SW 1271 (cell line): ENCODE measurements at places on chromosomes 1 and 21.

DNA sequence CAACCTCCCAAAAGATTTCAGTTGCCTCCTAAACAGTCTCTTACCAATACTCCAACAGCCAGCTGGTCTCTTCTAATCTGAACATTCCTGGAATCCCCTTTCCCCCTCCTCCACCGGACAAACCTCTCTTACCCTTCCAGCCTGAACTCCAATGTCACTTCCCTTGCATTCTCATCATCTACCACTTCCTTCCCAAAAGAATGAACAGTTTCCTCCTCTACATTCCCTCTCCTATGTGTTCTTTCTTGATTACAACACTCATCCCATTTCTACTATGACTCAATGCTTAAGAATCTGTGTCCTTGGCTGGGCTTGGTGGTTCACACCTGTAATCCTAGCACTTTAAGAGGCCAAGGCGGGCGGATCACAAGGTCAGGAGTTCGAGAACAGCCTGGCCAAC lies 417.1 kb downstream of the SETD4 start:
- DNase-seq: no peak

DNA sequence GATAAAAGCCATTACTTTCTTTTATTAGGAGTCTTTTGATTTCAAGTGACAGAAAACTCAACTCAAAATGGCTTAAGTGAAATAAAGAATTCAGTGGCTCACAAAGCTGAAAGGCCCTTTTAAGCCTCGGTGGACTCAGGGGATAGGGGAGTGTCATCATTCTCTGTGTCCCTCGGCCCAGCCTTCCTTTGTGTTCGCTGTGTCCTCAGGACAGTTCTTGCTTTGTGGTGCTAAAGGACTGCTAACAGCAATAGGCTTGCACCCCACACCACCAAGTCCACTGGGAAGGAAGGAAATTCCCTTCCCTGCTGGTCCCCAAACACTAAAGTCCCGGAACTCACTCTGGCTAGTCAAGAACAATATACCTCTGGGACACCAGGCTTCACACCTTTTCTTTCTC lies 129.2 kb downstream of the NTPCR start:
- no peak for DNase-seq

- no peak for DNase-seq
These were observed 34.1 kb downstream of the EGLN1 start for GRCh38 chr1:231387770-231388669.

- DNase-seq: no peak
These were observed 43.8 kb downstream of the CAPN2 start for GRCh38 chr1:223755992-223756775.

DNA sequence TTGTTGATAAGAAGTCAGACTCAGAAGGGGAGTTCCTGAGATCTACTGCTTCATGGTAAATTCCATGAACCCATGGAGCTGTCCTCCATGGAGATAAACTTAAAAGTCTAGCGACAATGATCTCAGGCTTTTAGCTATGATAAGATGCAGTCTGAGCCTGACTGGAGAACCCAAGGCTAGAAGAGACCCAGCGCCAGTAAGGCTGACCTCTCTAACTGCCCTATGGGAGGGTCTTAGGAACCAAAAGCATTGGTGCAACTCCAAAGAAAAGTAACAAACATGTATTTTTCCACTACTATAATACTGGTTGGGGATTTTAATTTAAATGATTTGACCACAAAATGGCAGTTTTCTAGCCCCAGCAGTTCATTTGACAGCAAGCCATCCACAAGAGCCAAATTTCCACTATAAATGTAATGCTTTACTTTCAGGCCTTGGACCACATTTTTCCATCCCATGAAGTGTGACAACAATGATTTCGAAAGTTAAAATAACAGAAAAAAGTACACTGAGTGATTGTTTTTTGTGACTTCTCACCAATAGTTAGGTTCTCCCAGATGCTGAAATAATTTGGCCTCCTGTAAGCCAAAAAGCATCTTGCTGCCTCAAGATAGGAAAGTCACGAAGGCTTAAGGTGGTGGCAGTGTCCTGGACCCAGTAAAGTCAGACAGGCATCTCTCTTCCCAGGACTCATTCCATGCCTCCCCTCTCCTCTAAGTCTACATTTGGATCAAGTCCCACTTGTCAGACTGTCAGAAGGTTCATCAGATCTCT lies 43.1 kb upstream of the EXOSC10 start:
- no peak for DNase-seq

GRCh38 chr1:179081687-179082332 lies at the start of gene TOR3A:
TSS of gene TOR3A (plus strand) at chr1:179082070. CDS start at chr1:179082129, 59 bp downstream.
- no peak for DNase-seq

GRCh38 chr1:19859876-19860275 lies 22.3 kb upstream of the OTUD3 start:
- DNase-seq: no peak

- no peak for DNase-seq
These were observed 145.4 kb downstream of the SLC45A1 start for GRCh38 chr1:8463144-8463927.

DNA sequence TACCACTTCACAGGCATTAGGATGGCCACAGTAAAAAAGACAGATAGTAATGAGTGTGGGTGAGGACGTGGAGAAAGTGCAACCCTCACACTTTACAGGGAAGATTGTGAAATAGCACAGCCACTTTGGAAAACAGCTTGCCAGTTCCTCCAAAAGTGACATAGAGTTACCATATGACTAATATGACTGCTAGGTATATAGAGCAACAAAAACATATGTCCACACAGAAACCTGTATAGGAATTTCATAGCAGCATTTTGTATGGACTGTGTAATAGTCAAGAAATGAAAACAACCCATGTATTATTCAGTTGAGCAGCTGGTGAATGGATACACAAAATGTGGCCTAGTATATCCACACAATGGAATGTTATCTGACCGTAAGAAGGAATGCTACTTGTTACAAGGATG lies 30.4 kb upstream of the LBR start:
- no peak for DNase-seq

- DNase-seq: no peak
These were observed 149.6 kb downstream of the CYYR1 start for GRCh38 chr21:26423511-26423910.

DNA sequence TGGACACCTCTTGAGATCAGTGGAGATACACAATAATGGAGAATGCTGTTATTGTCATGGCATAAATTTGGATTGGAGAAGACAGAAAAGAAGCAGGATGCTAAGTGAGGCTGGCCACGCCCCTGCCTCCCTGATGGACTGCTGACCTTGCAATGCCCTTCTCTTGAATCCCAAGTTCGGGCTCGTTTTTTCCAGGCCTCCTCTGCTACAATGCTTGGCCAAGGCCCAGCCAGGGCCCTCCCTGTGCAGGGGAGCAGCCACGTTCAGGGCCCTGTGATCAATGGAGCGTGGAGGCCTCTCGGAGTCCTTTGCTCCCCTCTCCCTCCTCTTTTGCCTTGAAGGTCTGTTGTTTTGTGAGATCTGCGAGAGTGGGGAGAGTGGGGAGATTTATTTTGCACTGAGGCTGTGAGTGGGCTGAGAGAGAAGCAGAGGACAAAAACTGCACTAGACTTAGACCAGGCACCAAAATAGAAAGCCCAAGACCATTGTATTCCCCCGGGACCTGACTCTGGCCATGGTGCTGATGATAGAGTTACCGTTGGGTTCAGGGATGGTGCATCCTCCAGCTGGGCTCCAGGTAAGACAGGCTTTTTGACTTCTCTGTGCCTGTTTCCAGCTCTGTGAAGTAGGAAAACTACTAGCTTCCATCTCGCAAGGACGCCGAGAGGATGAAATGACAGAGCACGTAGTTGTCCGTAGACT lies 268.6 kb downstream of the KAZN start:
- DNase-seq: no peak

DNA sequence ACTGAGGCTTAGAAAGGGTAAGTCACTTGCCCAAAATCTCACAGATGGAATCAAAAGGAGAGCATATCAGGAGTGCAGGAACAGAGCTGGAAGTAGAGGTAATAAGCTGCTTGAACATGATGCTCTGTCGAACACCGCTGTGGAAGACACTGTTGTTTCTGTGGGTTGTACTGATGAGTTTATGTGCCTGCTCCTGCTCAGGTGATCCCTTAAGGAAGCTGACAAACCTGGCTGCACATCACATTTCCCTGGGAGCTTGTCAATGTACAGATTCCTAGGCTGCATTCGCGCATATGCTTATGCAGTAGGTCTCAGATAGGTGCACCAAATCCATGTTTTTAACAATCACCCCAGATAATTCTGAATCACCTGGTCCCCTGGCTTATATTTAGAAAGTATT lies 79.7 kb downstream of the ZNF326 start:
- DNase-seq: no peak

DNA sequence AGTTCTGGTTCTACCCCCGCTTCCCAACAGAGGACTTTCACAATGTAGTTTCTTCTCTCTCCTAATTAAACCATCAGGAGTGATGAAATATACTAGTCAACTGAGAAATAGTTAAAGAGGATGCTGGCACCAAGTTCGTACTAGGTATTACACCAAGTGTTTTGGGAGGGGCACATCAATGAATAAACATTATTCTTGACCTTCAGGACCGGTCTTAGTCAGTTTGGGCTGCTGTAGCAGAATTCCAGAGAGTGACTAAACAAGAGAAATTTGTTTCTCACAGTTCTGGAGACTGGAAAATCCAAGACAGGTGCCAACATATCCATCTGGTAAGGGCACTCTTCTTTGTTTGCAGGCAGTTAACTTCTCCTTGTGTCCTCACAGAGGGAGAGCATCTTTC lies 103.8 kb downstream of the SPATA17 start:
- no peak for DNase-seq

GRCh38 chr1:198845851-198846250 lies 207.0 kb downstream of the PTPRC start:
- no peak for DNase-seq

- DNase-seq: no peak
These were observed 390.9 kb upstream of the ADGRL2 start for GRCh38 chr1:81409780-81410274.

DNA sequence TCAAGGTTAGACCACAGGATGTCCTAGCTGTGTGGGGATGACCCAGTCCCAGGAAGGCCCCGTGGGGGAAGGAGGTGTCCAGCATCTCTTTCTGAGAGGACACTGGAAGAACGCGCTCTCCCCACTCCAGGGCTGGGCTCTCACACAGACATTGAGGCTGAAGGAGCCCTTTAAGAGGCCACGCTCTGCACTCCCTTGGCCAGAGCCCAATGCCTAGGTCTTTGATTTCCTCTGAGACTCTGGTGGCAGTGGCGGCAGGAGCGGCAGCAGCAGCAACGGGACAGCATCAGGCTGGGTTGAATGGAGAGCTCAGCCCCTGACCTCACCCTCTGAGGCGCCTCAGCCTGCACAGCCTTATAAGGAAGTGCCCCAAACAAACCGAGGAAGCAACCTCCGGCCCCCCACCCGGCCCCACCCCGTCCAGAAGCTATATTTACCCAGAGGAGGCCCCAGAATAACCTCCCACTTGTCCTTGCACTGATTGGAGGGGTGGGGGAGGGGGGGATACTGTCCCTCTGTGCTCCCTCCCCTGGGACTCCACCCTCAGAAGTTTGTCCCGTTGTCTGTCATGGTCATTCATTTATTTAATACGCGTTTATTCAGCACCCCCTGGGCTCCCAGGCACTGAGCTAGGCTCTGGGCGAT lies 12.3 kb downstream of the NES start:
- no peak for DNase-seq
